ENCODE measurements at places on chromosomes 4 and X. TPM values are rescaled to one million over a fixed set of nuclear protein-coding genes. Genes with fewer than 3 reads are reported as not detected.

GRCh38 chrX:7815166-7815805, 27.7 kb upstream of the VCX start:
- H3K4me3 ChIP-seq, result no peak overlapping the region
- H3K27ac ChIP-seq, result no peak overlapping the region
- H3K4me1 ChIP-seq, result no peaks in the 10 kb centered on the region

GRCh38 chr4:40729555-40729954, 20.2 kb upstream of the NSUN7 start:
- DNase-seq, result no peak
- no peak overlapping the region for H3K27ac ChIP-seq
- H3K36me3 ChIP-seq, result no peaks in the 10 kb centered on the region
- H3K4me3 ChIP-seq, result no peak overlapping the region
- H3K4me1 ChIP-seq, result no peaks in the 10 kb centered on the region

GRCh38 chr4:140078366-140078765, 75.6 kb downstream of the MAML3 start:
- H3K4me1 ChIP-seq, result no peaks in the 10 kb centered on the region
- no peaks in the 10 kb centered on the region for H3K36me3 ChIP-seq
- no peaks in the 10 kb centered on the region for H3K27me3 ChIP-seq
- no peak overlapping the region for H3K27ac ChIP-seq

DNA sequence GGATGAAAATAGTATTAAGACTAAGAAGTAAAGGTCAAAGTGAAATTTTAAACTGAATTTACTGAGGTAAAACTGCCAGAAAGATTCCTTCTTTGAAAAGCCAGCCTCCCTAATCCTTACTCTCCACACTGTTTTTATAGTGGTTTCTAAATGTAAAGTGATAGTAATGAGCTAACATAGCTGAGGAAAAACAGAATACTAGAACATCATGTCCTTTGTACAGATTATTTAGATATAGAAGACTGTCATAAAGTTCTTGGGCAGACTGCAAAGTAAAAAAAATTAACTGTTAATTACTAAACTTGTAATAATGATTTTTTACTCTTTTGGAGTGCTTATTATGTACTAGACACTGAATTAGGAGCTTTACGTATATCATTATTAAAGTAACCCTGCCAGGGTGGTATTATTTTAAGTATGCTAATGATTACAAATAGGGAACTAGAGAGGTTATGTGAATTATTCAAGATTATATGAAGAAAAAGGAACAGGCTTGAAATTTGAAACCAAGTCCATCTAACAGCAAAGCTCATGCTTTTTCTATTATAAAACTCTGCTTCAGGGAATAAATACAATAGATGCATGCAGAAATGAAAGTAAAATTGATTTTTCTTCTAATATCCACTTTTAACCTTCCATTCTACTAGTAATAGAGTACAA, 150.5 kb downstream of the TBCK start:
- no peak overlapping the region for H3K4me3 ChIP-seq
- H3K36me3 ChIP-seq, result peaks cover 22% of the 10 kb centered on the region
- no peaks in the 10 kb centered on the region for H3K27me3 ChIP-seq
- no peaks in the 10 kb centered on the region for H3K4me1 ChIP-seq
- no peak overlapping the region for H3K27ac ChIP-seq
- DNase-seq, result no peak

- peaks cover 24% of the 10 kb centered on the region for H3K4me1 ChIP-seq
- no peak for DNase-seq
- no peaks in the 10 kb centered on the region for H3K27me3 ChIP-seq
- peak overlapping the region; percentile 82 for H3K4me3 ChIP-seq
- H3K27ac ChIP-seq, result peak overlapping the region; percentile 96
Measured at GRCh38 chrX:47560179-47560933, 649 bp upstream of the ARAF start.

DNA sequence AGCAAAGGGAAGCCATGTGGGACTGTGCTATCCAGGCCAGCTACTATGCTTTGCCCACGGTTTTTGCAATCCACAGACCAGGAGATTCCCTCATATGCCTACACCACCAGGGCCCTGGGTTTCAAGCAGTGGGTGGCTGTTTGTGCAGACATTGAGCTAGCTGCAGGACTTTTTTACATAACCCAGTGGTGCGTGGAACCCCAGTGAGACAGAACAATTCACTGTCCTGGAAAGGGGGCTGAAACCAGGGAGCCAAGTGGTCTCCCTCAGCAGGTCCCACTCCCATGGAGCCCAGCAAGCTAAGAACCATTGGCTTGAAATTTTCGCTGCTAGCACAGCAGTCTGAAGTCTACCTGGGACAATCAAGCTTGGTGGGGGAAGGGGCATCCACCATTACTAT, 959.9 kb downstream of the FSTL5 start:
- no peak overlapping the region for H3K4me3 ChIP-seq
- H3K4me1 ChIP-seq, result no peaks in the 10 kb centered on the region
- H3K27ac ChIP-seq, result no peak overlapping the region
- no peaks in the 10 kb centered on the region for H3K36me3 ChIP-seq
- H3K27me3 ChIP-seq, result no peaks in the 10 kb centered on the region
- no peak for DNase-seq

GRCh38 chr4:169619518-169619957, 840 bp upstream of the CLCN3 start:
- peak overlapping the region; percentile 97 for H3K27ac ChIP-seq
- H3K4me1 ChIP-seq, result peaks cover 42% of the 10 kb centered on the region
- no peaks in the 10 kb centered on the region for H3K27me3 ChIP-seq
- DNase-seq, result peak; percentile 67

DNA sequence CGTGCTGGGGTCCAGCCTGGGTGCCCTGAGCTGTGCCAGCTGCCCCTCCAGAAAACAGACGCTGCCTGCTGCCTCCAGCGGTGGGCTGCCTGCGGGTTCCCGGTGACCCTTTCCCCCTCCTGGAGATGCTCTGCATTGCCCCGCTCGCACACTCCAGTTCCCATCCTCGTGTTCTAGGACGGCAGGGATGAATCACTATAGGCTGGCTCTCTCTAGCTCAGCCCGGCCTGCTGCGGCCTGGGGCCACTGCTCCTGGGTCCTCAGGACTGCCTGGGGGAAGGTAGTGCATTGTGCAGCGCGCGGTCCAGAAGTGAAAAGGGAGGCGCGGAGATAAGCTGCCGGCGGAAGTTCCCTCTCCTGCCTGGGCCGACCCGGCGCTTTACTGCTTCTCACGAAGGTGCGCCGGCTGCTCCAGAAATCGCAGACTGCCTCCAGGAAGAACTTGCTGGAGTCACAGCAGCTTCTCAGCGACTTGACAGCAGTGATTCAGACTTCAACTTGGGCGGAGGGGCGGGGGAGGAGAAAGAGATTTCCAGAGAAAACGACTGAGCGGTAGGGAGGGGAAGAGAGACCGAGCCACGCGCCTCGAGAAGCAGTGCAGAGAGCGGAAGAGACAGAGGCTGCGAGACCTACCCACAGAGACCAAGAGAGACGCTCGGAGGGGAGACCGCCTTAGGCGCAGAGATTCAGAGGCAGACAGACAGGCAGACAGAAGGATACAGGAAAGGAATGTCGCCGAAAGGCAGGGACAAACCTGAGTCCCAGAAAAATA, 6.7 kb upstream of the MSX1 start:
- H3K4me1 ChIP-seq, result peaks cover 32% of the 10 kb centered on the region
- no peak overlapping the region for H3K27ac ChIP-seq
- H3K27me3 ChIP-seq, result peaks cover 12% of the 10 kb centered on the region
- H3K4me3 ChIP-seq, result peak overlapping the region; percentile 37
- no peak for DNase-seq
- H3K36me3 ChIP-seq, result no peaks in the 10 kb centered on the region

DNA sequence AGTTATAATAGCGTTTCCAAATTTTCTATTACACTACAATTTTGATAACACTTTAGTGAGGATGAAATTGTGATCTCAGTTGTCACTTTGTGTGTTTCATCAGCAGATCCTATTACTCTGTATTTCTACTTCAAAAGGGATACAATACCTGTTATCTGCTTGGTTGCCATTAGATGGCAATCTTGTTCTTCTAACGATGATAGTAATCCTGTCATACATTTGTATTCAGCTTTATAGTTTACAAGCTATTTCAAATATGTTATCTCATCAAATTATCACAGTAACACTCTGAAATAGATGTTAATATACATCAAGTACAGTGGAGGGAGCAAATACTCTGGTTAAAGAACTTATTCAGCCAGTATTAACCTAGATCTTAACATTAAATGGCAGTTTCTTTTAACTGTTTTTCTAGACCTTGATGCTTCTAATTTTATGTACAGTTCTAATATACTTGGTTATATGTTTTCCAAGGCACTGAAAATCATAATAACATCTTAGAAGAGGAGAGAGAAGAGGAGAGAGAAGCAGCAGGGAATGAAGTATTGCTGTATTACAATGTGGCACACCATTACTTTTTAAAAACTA, 292.0 kb downstream of the CCSER1 start:
- no peak overlapping the region for H3K4me3 ChIP-seq
- no peaks in the 10 kb centered on the region for H3K27me3 ChIP-seq
- H3K36me3 ChIP-seq, result no peaks in the 10 kb centered on the region
- no peaks in the 10 kb centered on the region for H3K4me1 ChIP-seq
- no peak overlapping the region for H3K27ac ChIP-seq

GRCh38 chr4:127145006-127145540, 487.7 kb upstream of the INTU start:
- H3K27ac ChIP-seq, result no peak overlapping the region
- no peak for DNase-seq
- no peaks in the 10 kb centered on the region for H3K36me3 ChIP-seq
- no peaks in the 10 kb centered on the region for H3K27me3 ChIP-seq

- H3K27ac ChIP-seq, result no peak overlapping the region
- no peak overlapping the region for H3K4me3 ChIP-seq
- H3K36me3 ChIP-seq, result no peaks in the 10 kb centered on the region
- no peaks in the 10 kb centered on the region for H3K4me1 ChIP-seq
- no peaks in the 10 kb centered on the region for H3K27me3 ChIP-seq
- no peak for DNase-seq
Measured at GRCh38 chr4:10758906-10759305, 74.3 kb upstream of the CLNK start.

DNA sequence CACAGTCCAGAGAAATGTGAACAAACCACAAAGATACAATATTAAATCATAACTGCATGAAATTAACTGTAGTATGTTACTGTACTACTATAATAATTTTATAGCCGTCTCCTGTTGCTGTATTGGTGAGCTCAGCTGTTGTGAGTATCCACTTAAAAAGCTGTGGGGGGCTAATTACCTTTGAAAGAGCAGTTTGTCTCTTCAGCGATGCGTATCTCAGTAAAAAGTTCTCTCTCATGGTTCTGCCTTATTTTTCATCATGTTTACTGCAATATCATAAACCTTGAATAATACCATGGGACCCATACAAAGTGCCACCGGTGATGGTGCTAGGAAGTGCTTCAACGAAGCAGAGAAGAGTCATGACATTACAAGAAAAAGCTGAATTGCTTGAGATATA, 8.4 kb upstream of the MSMO1 start:
- no peak overlapping the region for H3K27ac ChIP-seq
- no peak for DNase-seq
- no peaks in the 10 kb centered on the region for H3K27me3 ChIP-seq
- peaks cover 19% of the 10 kb centered on the region for H3K36me3 ChIP-seq
- no peaks in the 10 kb centered on the region for H3K4me1 ChIP-seq

DNA sequence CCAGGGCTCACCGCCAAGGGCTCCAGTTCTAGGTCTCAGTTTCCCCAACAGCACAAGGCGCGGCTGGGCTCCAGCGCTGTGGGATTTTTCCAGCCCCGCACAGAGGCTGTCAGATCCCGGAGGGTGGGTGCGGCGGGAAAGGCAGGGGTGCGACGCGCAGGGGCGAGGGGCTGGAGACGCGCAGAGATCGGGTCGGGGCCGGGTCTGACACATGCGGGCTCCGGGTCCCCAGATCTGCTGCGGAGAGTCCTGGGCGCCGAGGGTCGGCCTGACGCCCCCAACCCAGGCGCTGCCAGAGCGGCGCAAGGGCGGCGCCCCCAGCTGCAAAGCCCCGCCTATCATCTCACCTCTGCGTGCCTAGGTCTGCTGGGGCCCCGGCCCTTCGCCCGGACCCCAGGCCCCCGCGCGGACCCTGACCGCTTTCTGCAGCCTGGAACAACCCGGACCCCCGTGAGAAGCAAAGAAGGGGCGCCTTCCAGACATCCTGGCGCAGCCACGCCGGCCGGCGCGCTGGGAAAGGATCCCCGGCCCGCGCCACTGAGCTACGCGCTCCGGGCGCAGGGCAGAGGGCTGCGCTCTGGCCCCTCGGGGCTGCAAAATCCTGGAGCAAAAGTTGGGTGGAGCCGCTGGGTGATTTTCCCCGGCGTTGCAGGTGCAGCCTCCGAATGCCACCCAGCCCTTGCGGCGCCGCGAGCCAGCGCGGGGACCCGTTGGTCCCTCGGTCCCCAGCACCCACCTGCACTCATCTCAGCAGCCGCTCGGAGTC, 486 bp downstream of the ABLIM2 start:
- no peaks in the 10 kb centered on the region for H3K36me3 ChIP-seq
- no peaks in the 10 kb centered on the region for H3K27me3 ChIP-seq
- no peak overlapping the region for H3K27ac ChIP-seq
- no peak for DNase-seq
- H3K4me1 ChIP-seq, result peaks cover 26% of the 10 kb centered on the region
- H3K4me3 ChIP-seq, result no peak overlapping the region

DNA sequence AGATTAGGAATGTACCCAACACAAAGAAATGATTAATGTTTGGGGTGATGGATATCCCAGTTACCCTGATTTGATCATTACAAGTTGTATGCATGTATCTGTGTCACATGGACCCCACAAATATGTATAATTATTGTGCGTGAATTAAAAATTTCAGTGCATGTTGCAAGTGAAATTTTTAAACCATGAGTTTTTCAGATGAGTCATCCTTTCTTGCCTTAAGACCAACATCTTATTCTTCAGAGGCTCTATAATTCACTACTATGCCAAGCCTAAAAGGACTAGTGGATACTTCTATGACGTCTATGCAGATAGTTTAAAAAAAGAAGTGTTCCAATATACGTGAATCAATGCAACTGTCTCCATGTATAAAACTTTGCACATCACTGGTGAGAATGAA, 113.0 kb upstream of the SH3RF1 start:
- no peaks in the 10 kb centered on the region for H3K36me3 ChIP-seq
- DNase-seq, result no peak
- no peaks in the 10 kb centered on the region for H3K4me1 ChIP-seq
- no peaks in the 10 kb centered on the region for H3K27me3 ChIP-seq
- no peak overlapping the region for H3K27ac ChIP-seq

GRCh38 chrX:48003367-48003757, 427 bp downstream of the ZNF182 start:
- no peaks in the 10 kb centered on the region for H3K27me3 ChIP-seq
- H3K4me1 ChIP-seq, result peaks cover 9% of the 10 kb centered on the region
- H3K4me3 ChIP-seq, result peak overlapping the region; percentile 73
- H3K27ac ChIP-seq, result peak overlapping the region; percentile 79
- peaks cover 2% of the 10 kb centered on the region for H3K36me3 ChIP-seq
- peak; percentile 38 for DNase-seq

GRCh38 chr4:173794662-173795061, 264.6 kb upstream of the HAND2 start:
- H3K4me3 ChIP-seq, result no peak overlapping the region
- no peaks in the 10 kb centered on the region for H3K27me3 ChIP-seq
- no peaks in the 10 kb centered on the region for H3K36me3 ChIP-seq

RASGEF1B gene
- total RNA-seq, result 28.0 TPM

PABPC4L gene
- not detected for total RNA-seq

FAAH2 gene
- total RNA-seq, result 15.5 TPM

SLITRK2 gene
- total RNA-seq, result not detected

RRAGB gene
- total RNA-seq, result 11.2 TPM

VEGFC gene
- total RNA-seq, result not detected

UGT2B11 gene
- total RNA-seq, result not detected

PTTG2 gene
- 2.0 TPM for total RNA-seq

TMEM144 gene
- total RNA-seq, result not detected

SHISA3 gene
- total RNA-seq, result not detected

RNF212 gene
- total RNA-seq, result 3.2 TPM

IRAK1 gene
- total RNA-seq, result 64.7 TPM
